ENCODE measurements at places on chromosomes 13 and 19. TPM values are rescaled to one million over a fixed set of nuclear protein-coding genes. Genes with fewer than 3 reads are reported as not detected.

GRCh38 chr13:48590141-48590901 is 57.4 kb upstream of the RCBTB2 start:
- DNase-seq: no peak

DNA sequence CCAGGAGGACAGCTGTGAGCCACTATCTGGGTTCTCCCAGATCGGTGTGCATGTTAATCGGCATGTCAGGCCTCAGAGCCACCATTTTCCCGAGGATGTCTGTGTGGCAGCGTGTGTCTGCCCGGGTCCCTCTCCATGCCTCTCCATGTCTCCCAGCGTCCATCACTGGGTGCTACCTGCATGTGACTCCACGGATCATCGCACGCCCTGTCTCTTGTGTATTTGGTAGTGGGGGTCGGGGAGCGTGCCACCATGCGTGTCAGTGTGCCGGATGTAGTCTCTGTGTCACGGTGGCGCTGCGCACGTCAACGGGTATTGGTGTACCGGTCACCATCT is 5.9 kb downstream of the NFIX start:
- DNase-seq: no peak

DNA sequence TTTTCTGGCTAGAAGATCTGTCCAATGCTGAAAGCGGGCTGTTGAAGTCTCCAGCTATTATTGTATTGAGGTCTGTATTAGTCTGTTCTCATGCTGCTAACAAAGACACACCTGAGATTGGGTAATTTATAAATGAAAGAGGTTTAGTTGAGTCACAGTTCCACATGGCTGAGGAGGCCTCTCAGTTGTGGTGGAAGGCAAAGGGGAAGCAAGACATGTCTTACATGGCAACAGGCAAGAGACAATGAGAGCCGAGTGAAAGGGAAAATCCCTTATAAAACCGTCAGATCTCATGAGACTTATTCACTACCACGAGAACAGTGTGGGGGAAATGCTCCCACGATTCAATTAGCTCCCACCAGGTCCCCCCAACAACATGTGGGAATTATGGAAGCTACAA is 980.4 kb downstream of the SLITRK5 start:
- DNase-seq: no peak

GRCh38 chr19:16945364-16945714 is 56.5 kb downstream of the F2RL3 start:
- no peak for DNase-seq

DNA sequence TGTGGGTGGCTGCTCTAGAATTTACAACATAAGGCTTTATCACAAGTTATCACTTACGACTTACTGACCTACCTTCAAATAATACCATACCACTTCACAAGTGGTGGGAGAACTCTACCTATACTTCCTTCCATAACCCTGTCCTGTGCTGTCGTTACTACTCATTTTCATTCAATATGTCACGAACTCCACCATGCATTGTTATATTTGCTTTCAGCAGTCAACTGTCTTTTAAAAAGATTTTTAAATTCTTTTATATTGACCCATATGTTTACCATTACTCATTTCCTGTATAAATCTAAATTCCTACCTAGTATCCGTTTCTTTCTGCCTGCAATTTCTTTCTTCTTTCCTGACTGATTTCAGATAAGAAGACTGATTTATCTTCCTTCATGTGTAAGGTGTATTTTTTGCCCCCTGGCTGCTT is 200.0 kb downstream of the KLF12 start:
- DNase-seq: no peak

ZNF599 gene
- 5.0 TPM for total RNA-seq

DNA sequence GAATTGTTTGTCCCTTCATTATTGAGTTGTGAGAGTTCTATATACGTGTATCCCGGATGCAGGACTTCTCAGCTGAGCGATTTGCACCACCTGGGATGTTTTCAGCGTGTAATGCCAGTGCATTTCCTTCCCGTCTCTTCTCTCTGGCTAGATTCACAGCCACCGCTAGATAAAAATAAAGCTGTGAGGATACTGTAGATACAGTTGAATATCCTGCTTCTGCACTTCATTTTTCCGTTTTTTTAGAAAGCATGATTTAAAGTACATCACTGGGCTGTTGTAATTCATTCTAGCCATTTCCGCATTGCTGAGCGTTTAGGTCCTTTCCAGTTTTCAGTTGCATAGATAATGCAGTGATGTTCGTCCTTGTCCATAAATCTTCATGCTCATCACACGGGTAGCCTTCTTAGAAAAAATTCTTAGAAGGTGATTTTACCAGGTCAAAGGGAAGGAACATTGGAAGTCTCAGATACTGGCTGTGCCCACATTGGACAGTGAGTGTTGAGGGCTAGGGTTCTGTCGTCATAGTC is 14.7 kb downstream of the PPP1R37 start:
- DNase-seq: no peak

NLRP9 gene
- not detected for total RNA-seq

DNA sequence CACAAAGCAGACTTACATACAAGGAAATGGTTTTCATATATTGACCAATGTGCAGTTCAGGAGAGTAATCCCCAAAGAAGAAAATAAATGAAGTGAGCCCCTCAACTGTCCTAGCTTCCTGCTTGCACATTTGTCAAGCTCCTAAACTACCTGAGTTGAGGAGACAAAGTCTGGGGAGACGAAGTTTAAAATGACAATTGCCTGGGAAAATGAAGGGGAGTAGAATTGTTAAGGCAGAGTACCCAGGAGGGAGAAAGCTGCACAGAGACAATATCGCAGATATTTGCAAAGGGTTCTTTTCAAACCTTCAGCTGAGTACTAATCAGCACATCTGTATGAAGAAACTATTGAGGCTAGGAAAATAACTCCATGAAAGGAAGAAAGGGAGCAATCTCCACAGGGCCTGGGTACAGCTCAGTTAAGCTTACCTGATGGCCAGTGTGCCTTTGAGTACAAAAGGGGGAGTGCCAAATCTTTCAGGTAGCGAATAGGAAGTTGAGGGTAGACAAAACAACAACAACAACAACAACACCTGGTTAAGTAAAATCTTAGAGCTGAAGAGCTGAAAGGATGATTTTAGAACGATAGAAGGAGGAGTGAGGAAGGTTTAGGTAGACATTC is 1700.1 kb upstream of the PRR20A start:
- DNase-seq: no peak

GRCh38 chr13:93915269-93915809 is 564.1 kb downstream of the DCT start:
- no peak for DNase-seq

TEKTIP1 gene
- 2.4 TPM for total RNA-seq

GRCh38 chr19:7415163-7415856 is 66.6 kb downstream of the ARHGEF18 start:
- no peak for DNase-seq

DNA sequence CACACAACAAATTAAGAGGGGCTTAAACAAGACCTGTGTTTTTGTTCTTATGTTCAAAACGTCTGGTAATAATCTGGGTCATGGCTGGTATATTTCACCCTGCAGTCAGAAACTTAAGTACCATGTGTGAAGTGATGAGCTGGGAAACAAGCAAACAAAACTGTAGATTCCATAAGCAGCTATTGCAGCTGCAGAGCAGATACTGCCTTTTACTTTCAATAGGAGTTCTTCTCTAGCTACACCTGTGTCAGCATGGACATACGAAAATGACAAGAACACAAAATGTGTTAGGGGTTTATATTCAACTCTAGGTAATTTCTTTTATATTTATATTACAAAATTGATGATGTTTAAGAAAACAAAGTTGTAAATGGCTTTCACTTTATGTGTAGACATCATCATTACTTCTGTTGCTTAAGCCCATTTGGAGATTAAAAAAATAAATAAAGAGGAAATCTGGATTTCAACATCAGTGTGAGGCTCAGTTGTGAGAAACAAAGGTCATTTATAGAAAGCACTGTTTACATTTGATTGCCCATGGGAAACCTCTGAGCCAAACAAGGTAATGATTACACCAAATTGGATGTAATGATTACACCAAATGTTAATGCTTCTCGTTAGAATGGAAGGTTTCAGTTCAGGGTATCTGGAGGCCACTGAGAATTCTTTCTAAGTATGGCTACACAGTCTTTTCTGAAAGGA is 451.0 kb upstream of the SLC10A2 start:
- DNase-seq: no peak

CATSPERD gene
- not detected for total RNA-seq

DNA sequence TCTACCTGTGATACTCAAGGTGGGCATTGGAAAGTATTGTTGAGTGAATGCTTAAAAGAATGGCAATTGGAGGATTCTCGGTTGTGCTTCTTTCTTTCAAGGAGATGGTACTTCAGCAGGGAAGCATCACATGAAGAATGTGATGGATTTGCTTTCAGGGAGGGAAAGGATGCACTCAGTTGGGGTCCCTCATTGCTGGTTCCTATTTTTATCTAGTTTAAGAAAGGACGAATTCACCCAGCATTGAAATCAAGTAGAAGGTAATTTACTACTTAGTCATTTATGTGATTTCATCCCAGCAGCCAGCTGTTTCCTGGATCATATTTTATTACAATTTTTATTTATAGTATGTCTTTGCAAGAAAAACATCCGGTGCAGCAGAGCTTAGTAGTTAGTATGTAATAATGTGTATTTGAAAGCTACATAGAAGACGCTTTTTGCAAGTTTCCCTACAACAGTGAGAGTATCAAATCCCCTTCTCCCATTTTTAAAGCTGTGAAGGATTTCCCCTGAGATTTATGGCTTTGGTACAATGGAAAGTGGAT is 417.9 kb downstream of the GPC5 start:
- no peak for DNase-seq

- DNase-seq: no peak
Measured at GRCh38 chr13:23705583-23705982, 135.4 kb downstream of the TNFRSF19 start.

- DNase-seq: no peak
Measured at GRCh38 chr13:48892053-48892687, 83.5 kb upstream of the FNDC3A start.

HRC gene
- total RNA-seq: not detected

SEMA6B gene
- total RNA-seq: not detected

DNA sequence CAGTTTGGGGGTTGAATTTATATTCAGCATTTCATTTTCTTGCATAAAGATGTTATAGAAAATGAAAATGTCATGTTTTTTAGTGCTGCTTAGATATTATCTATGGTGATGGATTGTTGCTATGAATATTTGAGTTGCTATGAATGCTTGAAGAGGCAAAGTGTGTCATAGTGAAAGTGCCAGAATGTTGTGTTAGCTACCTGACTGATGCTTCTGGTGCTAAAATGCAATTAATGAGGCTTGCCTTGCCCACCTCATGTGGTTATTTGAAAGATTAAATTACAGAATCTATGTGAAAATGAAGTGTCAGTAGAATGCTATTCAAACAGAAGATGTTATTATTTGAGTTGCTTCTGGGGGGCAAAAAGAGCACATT is 62.7 kb upstream of the MYCBP2 start:
- peak; percentile 17 for DNase-seq

GRCh38 chr19:55669418-55670279 is 5.4 kb upstream of the EPN1 start:
- DNase-seq: no peak

ZNF419 gene
- 6.1 TPM for total RNA-seq

FXYD3 gene
- total RNA-seq: not detected

DNA sequence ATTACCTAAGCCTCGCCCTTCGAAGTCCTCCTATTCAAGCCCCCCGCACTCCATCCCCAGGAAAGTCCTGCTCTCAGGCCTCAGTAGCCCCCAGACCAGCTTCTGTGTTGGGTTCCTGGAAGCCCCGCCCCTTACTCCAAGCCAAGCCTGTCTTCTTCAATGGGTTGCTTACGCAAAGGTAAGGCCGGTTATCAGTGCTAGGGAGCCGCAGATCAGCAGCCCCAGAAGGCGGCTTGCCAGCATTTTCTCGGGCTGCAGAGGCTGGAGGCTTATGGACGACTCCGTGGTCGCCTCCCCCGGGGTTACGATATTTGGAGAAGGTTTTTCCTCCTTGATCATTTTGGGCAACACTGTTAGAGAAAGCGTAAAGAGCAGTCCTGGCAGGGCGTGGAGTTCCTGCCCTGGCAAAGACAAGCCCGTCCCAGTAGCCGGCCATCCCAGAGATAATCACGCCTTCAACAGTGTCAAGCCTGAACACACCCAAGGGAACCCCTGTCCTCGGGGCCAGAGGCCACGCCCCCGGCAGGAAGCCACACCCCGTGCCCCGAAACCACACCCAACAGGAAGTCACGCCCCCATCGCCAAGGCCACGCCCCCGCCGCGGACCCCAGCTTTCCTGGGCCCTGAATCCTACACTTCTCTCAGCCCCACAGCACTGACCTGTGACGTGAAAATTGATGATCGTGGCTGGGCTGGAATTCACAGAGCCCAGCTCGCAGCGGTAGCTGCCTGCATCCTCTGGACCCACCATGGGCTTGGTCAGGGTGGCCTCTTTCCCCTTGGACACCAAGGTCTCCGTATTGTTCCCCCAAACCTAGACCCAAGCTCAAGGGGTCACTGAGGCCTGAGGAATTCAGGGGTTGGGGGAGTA is 954 bp upstream of the RASIP1 start:
- DNase-seq: peak; percentile 65

GRCh38 chr19:35340431-35340830 is 7.3 kb upstream of the FFAR1 start:
- no peak for DNase-seq

TNNI3 gene
- not detected for total RNA-seq

DNA sequence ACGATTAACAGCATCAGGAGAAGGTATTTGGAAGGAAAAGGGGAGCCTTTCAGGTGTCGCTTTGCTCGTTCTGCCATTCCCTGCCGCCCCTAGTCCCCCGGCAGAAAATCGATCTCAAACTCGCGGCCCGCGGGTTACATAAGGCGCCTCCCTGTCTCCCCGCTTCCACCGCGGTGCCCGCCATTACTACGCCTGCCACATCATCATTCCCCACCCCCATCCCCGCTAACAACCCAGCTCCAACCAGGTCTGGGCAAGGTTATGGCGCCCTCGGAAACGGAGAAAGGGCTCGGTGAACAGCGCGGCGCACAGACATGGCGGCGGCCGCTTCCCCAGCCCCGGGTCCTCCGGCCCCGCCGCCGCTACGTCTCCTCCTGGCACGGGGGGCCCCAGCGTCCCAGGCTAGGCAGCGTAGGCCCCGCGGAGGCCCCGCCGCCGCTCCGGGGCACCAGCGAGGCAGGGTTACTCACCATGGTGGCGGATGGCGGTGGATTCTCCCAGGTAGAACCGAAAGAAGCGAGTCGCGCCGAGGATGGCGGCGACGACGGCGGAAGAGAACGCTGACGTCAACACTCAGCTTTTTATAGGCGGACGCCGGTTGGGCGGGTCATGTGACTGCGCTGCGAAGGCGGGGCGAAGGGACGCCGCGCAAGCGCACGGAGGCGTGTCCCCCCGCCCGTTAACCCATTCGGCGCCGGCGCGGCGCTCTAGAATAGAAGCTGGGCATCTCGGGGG is at the start of gene EEF2:
TSS of gene EEF2 (minus strand) at position 556 of the 735 bp plus-strand sequence. CDS start at position 473, 83 bp downstream.
- DNase-seq: peak; percentile 88

YIPF2 gene
- total RNA-seq: 21.7 TPM

IFI30 gene
- total RNA-seq: 21.9 TPM

- DNase-seq: no peak
Measured at GRCh38 chr13:98975822-98976261, 2.0 kb downstream of the DOCK9 start.

All from activated CD8-positive, alpha-beta T cell treated with anti-CD3 and anti-CD28 coated beads for 36 hours (primary cell).